PC-9 (cell line): ENCODE measurements at places on chromosomes 2 and 18. TPM values are rescaled to one million over a fixed set of nuclear protein-coding genes. Genes with fewer than 3 reads are reported as not detected.

- no peak for DNase-seq
- H3K27me3 ChIP-seq = no peaks in the 10 kb centered on the region
- H3K27ac ChIP-seq = no peak overlapping the region
- H3K36me3 ChIP-seq = 0 out of 2 replicates have a peak, but pooled peaks cover 9% of the 10 kb centered on the region
- H3K4me1 ChIP-seq = peaks cover 27% of the 10 kb centered on the region
Measured at GRCh38 chr18:31516437-31516836, 18.5 kb downstream of the DSG2 start.

DNA sequence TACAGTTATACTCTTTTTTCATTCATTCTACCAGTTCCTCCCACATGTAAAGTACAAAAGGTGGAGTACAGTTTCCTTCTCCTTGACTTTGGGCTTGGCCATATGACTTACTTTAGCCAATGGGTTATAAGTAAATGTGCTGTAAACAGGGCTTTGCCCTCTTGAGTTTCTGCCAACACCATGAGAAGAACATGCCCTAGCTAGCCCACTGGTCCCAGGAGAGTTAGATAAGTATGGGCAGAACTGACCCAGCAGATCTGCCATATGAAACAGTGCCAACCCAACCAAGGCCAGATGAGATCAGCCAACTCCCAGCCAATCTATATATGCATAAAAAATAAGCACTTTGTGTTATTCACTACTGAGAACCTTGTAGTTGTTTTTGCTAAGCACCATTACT, 25.5 kb downstream of the ZC3H8 start:
- H3K4me1 ChIP-seq = no peaks in the 10 kb centered on the region
- H3K27me3 ChIP-seq = no peaks in the 10 kb centered on the region
- no peak for DNase-seq
- H3K4me3 ChIP-seq = no peak overlapping the region
- H3K36me3 ChIP-seq = peaks cover 13% of the 10 kb centered on the region; the same call in 1 of the 2 replicates
- no peak overlapping the region for H3K27ac ChIP-seq

GRCh38 chr2:197707316-197708213, 2.4 kb downstream of the MARS2 start:
- peak overlapping the region; percentile 98 for H3K4me3 ChIP-seq
- peaks cover 15% of the 10 kb centered on the region for H3K4me1 ChIP-seq
- H3K36me3 ChIP-seq = peaks cover 23% of the 10 kb centered on the region; the same call in 1 of the 2 replicates
- no peak for DNase-seq
- peak overlapping the region; percentile 20; the same call in 1 of the 2 replicates for H3K27ac ChIP-seq

- no peaks in the 10 kb centered on the region for H3K36me3 ChIP-seq
- H3K27ac ChIP-seq = no peak overlapping the region
- DNase-seq = no peak
- H3K27me3 ChIP-seq = no peaks in the 10 kb centered on the region
- no peak overlapping the region for H3K4me3 ChIP-seq
- peaks cover 53% of the 10 kb centered on the region for H3K4me1 ChIP-seq
Measured at GRCh38 chr18:35407871-35408481, 30.8 kb upstream of the ZNF396 start.

DNA sequence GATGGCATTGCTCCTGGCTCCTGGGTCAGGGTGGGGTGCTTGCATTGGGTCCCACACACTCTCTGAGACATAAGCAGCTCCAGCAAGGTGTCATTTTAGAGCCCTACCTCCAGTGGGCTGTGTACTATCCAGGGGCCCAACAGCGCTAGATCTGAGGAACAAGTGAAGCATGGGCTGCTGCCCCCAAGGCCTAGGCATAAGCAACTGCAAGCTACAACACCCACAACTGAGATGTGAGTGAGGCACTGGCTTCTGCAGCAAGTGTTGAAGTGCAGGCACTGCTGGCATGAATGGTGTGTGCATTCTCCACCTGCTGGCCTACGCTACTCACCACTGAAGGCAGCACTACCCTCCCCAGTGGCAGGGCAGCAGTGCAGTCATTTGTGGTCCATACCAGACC, 81.0 kb upstream of the STK39 start:
- H3K4me3 ChIP-seq = no peak overlapping the region
- no peak overlapping the region for H3K27ac ChIP-seq
- H3K27me3 ChIP-seq = no peaks in the 10 kb centered on the region
- DNase-seq = no peak
- H3K4me1 ChIP-seq = no peaks in the 10 kb centered on the region

GRCh38 chr2:60095202-60095815, 458.1 kb downstream of the BCL11A start:
- no peak overlapping the region for H3K4me3 ChIP-seq
- no peak for DNase-seq
- H3K27ac ChIP-seq = no peak overlapping the region
- no peaks in the 10 kb centered on the region for H3K4me1 ChIP-seq

CPS1 gene
- 20.3 and 27.5 TPM in 2 replicates for total RNA-seq

GRCh38 chr2:225274751-225275150, 124.8 kb upstream of the NYAP2 start:
- no peak overlapping the region for H3K4me3 ChIP-seq
- no peaks in the 10 kb centered on the region for H3K4me1 ChIP-seq
- H3K27me3 ChIP-seq = no peaks in the 10 kb centered on the region
- H3K36me3 ChIP-seq = no peaks in the 10 kb centered on the region
- no peak for DNase-seq

GRCh38 chr2:207473049-207473930, 56.5 kb upstream of the CREB1 start:
- no peak overlapping the region for H3K27ac ChIP-seq
- no peaks in the 10 kb centered on the region for H3K27me3 ChIP-seq
- peaks cover 18% of the 10 kb centered on the region for H3K4me1 ChIP-seq
- H3K4me3 ChIP-seq = no peak overlapping the region

- H3K27ac ChIP-seq = no peak overlapping the region
- H3K4me3 ChIP-seq = no peak overlapping the region
- H3K27me3 ChIP-seq = no peaks in the 10 kb centered on the region
- H3K36me3 ChIP-seq = peaks cover 39% of the 10 kb centered on the region
- peaks cover 22% of the 10 kb centered on the region for H3K4me1 ChIP-seq
Measured at GRCh38 chr2:159716857-159717256, 4.6 kb downstream of the MARCHF7 start.

TWIST2 gene
- total RNA-seq = 4.1 and 5.0 TPM in 2 replicates

MC4R gene
- not detected in 2 replicates for total RNA-seq

DNA sequence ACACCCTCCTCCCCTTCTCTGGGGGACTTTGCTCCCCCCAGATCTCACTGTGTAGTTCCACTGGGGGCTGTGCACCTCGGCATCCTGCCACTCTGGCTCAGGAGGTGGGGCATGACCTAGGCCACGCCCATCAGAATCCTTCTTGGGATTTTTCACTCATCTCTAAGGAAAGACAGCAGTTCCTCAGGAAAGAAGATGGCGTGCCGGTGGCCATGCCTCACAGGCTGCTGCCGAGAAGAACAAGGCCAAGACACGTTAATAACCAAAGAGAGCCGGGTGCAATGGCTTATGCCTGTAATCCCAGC, 3.2 kb downstream of the NMUR1 start:
- no peaks in the 10 kb centered on the region for H3K36me3 ChIP-seq
- DNase-seq = no peak
- H3K4me3 ChIP-seq = no peak overlapping the region
- H3K4me1 ChIP-seq = no peaks in the 10 kb centered on the region
- 0 out of 2 replicates have a peak, but pooled peaks cover 4% of the 10 kb centered on the region for H3K27me3 ChIP-seq

DNA sequence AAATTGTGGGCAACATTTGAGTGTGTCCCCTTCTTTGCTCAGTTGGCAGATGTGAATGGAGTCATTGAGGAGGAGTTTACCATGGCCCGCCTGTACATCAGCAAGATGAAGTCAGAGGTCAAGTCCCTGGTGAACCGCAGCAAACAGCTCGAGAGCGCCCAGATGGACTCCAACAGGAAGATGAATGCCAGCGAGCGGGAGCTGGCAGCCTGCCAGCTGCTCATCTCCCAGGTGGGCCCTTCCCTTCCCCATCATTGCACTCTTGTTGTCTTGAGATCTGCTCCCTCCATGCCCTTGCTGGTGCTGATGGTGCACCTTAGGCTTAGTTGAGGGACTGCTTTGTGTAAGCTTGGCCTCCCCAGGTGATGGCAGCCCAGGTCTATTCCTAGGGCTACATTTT, 47.5 kb upstream of the LYPD6B start:
- no peaks in the 10 kb centered on the region for H3K36me3 ChIP-seq
- no peaks in the 10 kb centered on the region for H3K27me3 ChIP-seq
- no peak overlapping the region for H3K27ac ChIP-seq
- no peak overlapping the region for H3K4me3 ChIP-seq

AQP12A gene
- total RNA-seq = not detected in 2 replicates

DNA sequence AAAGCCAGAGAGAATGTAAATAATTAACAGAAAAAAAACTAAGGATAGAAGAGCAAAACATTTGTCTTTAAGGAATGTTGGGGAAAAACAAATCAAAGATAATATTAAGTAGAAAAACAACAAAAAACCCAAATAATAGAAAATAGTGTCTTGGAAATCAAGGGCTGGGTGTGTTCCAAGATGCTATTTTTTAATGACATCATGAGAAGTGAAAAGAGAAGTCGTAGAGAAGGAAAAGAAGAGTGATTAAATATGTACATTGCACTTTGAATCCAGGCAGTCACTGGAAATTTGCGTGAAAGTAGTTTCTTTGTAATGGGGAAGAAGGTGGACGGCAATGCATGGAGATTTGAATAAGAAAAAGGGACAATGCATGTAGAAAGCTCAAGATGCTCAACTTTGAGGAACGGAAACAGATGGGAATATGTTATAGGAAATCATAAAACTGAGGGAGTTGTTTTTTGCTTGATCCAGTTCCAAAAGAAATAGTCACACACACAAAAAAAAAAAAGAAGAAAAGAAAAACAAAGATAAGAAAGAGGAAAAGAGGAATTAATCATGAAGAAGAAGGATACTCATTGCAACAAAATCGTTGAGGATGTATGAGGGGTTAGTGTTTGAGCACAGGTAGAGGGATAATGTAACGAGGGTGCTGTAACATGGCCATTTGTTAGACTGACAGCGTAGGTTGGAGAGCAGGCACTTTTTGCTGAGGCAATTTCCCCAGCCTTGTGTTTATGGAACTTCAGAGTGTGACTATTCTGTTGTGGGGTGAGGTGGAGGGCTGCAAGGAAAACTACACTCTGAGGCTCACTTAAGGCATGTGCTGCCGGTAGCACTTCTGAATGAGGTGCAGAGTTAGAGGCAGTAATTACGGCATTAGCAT, 184.1 kb downstream of the CALCRL start:
- DNase-seq = no peak
- no peaks in the 10 kb centered on the region for H3K36me3 ChIP-seq
- H3K4me1 ChIP-seq = no peaks in the 10 kb centered on the region
